ENCODE measurements at places on chromosomes 12 and 14.

- DNase-seq: no peak
These were observed 112.0 kb downstream of the GPHN start for GRCh38 chr14:66619952-66620351.

- no peak for DNase-seq
These were observed 301.7 kb upstream of the SFSWAP start for GRCh38 chr12:131409211-131409610.

DNA sequence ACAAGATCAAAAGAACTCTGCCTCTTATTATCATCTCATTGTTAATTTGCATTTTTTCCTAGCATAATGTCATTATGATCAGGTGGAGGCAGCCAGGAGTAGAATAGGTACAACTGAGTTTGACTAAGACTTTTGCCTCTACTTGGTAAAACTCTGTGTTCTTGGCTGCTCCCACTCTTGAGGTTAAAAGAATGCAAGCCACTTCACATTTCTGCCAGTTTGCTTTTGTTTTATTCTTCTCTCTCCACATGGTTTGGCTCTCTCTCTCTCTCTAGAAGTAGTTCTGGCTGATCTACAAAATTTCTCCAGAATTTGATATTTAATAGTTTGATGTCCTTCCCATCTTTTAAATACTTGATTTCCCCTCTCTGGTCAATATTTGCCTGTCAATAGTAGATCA lies 170.7 kb upstream of the E2F7 start:
- no peak for DNase-seq

DNA sequence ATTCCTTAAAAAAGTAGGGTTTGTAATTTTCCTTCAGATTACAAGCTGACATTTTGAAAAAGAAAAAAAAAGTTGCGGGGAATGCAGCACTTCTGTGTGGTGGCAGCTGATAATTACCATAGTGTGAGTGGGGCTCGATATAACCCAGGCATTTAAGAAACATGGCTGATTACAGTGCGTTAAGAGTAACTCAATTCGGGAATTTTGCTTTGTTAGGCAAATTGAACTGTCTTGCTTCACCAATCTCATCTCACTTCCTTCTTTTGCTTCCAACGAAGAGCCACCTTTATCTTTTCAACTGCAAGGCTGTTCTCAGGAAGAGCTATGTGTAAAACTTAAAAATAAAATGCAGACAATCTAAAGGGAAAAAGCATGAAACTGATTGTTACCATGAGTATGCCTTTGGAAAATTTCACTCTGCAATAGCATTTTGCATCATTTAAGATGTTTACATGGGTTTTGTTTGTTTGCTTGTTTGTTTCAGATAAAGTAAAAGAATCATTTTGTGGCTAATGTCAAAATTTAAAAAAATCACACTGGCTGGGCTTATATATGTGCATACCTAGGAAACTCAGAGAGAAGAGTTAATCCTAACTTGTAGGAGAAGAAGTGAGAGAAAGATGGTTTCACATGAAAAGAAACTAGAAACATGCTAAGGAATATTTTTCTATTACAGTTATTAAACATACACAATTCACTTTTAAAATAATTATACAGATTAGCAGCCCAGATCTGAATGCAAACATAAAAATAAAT lies 295.9 kb upstream of the ATP2B1 start:
- no peak for DNase-seq

- DNase-seq: no peak
These were observed 111.3 kb downstream of the RMST start for GRCh38 chr12:97573901-97574300.

DNA sequence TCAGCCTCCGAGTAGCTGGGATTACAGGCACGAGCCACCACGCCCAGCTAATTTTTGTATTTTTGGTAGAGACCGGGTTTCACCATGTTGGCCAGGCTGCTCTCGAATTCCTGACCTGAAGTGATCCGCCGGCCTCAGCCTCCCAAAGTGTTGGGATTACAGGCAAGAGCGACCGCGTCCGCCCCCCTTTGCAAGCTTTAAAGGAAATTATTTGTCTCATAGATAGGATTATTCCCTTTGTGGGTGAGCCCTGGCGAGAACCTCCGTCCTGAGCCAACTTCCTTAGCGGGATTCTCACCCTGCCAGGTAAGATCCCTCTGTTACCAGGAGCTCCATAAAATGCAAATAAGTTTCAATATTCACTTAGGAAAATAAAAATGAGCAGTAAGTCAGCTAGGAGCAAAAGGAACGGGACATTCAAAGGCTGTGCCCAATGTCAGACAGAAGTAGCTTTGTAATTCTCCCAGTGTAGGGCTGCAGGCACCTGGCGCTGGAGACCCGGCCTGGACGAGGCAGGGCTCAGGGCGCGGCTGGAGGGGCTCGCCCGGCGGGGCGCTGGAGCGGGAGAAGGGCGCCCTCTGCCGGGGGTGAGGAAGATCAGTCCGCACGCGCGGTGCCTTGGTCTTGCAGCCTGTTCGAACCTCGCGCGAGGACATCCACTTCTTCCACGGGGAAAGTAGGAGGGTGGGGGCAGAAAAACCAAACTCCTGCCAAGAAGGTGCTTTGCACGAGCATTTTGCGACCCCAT lies 47.2 kb upstream of the PLXNC1 start:
- peak; percentile 52 for DNase-seq

DNA sequence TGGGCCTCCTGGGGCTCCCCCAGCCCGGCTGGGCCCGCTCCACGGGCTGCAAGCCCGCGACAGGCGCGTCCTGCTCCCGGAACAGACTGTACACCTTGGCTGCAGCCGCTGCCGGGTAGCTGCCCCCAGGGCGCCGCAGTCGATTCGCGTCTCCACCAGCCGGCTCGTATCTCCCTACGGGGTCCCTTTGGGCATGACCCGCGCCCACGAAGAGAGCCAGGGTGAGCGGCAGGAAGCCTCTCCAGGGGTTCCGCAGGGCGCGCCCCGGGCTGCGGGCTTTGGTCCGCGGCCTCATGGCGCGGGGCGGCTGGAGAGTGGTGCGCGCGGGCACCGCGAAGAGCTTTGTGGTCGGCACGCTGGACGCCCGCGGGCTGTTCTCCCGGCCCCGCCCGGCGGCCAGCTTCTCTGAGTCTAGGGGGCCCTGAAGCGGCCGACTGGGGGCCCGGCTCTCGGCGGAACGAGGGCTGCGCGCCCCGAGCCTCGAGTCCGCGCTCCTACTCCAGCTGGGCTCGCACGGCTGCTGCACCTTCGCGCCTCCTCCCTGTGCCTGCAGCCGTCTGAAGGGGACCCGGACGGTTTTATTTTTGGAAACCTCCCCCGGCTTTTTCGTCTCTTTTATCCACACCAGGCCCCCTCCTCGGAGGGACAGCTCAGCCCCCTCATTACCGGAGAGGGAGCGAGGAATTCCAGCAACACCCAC lies at the start of gene LTBP2:
Gene LTBP2, minus strand, starts transcription at position 588 of the 700 bp plus-strand sequence. Its CDS starts 293 bp downstream, at position 295.
- no peak for DNase-seq

DNA sequence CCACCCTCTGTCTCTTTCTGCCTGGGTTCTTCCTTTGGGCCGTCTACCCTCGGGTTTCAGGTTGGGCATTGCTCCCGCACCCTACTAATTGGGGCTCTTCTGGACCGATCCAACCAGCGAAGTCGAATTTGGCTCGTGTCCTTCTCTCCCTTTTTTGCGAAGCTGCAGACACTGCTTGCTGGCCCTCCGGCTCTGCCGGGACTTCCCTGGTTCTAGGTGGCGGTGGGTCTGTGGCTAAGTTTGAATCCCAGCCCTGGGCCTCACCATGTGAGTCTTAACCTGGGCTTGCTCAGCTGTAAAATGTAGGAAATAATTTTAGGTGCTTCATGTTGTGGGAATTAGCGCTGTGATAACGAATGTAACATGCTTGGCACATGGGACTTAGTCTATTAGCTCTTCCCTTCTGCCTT lies 418 bp upstream of the CISTR start:
- DNase-seq: no peak

DNA sequence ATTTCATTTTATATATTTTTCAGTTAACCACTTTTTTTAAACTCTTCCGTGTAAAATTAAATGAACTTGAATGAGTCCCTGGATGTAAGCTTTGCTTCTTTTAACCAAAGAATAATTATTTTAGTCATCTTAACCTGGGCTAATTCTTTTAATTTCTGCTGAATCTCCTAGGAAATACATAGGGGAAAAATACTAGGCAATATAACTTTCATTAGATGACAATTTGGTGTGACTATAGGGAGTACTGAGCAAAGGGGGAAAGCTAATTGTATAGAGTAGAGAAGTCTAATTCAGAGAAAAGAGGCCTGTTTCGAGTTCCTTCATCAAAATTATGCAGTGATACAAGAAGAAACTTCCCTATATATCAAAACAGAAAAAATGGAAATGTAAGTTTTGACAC lies 388.1 kb downstream of the NOVA1 start:
- DNase-seq: no peak

- no peak for DNase-seq
These were observed 46.5 kb downstream of the CCER1 start for GRCh38 chr12:90908465-90908864.

Data from effector memory CD4-positive, alpha-beta T cell (primary cell).